ENCODE measurements at places on chromosomes 2 and 18. TPM values are rescaled to one million over a fixed set of nuclear protein-coding genes. Genes with fewer than 3 reads are reported as not detected.

DNA sequence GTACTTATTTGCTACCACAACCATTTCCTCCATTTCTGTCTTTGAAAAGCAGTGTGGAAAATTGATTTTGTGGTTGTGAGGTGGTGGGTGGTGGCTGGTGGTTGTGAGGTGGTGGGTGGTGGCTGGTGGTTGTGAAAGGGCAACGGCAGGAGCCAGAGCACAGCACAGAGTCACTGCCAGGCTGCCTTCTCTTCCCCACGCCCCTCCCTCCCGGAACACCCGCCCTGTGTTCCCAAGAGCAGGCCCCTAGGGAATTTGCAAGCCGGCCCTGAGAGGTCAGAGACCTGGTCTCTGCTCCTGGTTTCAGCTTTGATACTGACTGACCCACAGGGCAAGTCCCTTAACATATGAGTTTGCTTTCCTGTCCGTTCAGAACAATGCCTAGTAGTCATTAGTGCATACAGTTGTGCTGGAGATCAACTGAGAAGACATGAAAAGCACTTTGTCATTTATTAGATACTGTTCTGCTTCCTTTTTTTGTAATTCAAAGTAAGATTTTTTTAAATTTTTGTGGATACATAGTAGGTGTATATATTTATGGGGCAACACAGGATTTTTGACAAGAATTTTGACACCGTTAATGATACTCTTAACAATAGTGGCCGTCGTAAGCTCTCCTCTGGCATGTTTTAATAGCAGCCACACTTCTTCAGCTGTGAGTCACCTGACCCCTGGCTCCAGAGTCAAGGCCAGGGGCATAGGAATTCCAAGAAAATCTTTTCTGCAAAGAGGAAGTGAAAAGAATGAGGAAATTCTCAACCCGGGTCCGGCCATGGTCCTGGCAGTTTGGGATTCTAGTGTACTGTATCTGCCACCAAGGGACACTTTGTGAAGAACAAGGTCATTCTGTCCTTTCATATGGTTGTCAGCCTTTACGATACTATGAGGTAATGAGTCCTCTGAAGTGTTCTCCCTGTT is 53.2 kb downstream of the ITGA6 start:
- peak; percentile 60 for ATAC-seq

GRCh38 chr18:47929681-47930198 is 719 bp downstream of the SMAD2 start:
- peak; percentile 18 for ATAC-seq

DNA sequence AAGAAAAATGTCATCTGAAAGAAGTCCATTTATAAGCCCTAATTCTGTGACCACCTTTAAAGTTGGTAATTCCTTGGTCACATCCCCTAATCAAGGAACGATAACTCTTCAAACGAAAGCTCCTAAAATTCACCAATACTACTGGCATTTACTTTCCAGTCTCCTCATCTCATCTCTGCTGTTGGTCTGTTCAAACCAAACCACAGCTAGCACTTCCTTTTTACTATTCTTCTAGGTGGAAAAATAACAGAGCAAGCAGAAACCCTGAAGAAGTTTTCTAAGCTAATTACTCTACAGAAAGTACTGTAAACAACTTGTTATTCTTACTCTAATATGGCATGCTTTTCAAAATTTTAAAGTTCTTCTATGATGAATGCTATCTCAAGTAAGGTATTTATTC is 21.6 kb downstream of the TIA1 start:
- ATAC-seq = no peak

- ATAC-seq = no peak
Measured at GRCh38 chr2:240623531-240624010, 1.7 kb upstream of the GPR35 start.

Gene RPL37A
- 2,880 TPM for total RNA-seq
